Tibial nerve (tissue), 4 donors: ENCODE measurements at places on chromosomes 5 and 9. TPM values are rescaled to one million over a fixed set of nuclear protein-coding genes. Genes with fewer than 3 reads are reported as not detected.

Gene DPM2
- 21.9 TPM for total RNA-seq

Gene FBXL7
- total RNA-seq: 40.2 TPM

Gene TCF7
- 2.5 TPM for total RNA-seq

Gene SPINK7
- not detected for total RNA-seq

Gene NOXA1
- total RNA-seq: 11.4 TPM

Gene CCDC112
- total RNA-seq: 5.7 TPM

Gene LCN12
- total RNA-seq: 5.4 TPM

Gene PCYOX1L
- 5.0 TPM for total RNA-seq
